ENCODE measurements at places on chromosomes 7 and 10. TPM values are rescaled to one million over a fixed set of nuclear protein-coding genes. Genes with fewer than 3 reads are reported as not detected.

Gene PCDH15
- total RNA-seq = not detected

Gene C10orf105
- total RNA-seq = not detected

Gene NCF1
- total RNA-seq = 0.27 TPM

GRCh38 chr10:30169342-30169741, 110.0 kb upstream of the JCAD start:
- no peak for DNase-seq

- no peak for DNase-seq
These were observed 29.4 kb downstream of the LSMEM1 start for GRCh38 chr7:112510001-112510742.

DNA sequence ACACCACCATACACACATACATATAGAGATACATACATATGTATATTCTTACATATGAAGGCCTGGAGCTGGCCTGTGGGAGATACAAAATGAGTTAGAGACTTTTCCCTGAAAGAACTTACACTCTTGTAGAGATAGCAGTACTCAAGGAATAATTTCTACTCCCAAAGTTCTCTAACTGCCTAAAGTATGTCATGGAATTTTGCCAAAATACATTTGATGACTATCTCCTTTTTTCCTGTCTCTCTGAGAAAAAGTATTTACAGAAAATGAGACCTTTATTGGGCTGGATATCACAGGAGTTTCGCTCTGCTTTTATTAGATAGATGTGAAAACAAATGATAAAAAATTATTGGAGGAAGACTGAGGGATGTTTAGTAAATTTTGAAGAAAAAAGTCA, 220.1 kb downstream of the POU6F2 start:
- DNase-seq = no peak

GRCh38 chr7:130276796-130277762, 10.4 kb downstream of the CPA2 start:
- DNase-seq = no peak

GRCh38 chr7:116689790-116690259, 17.8 kb downstream of the MET start:
- DNase-seq = no peak

GRCh38 chr10:102770108-102770482, 26.3 kb downstream of the WBP1L start:
- DNase-seq = no peak

- DNase-seq = no peak
These were observed 588.6 kb upstream of the LRRTM3 start for GRCh38 chr10:66337211-66337610.

- no peak for DNase-seq
These were observed 3.7 kb downstream of the TRAPPC14 start for GRCh38 chr7:100154651-100155491.

- no peak for DNase-seq
These were observed 1.4 kb downstream of the OR6B1 start for GRCh38 chr7:144001543-144001942.

Data from HCT116 (cell line).